Lung (tissue), 17 donors: ENCODE measurements at places on chromosomes 7 and 10. TPM values are rescaled to one million over a fixed set of nuclear protein-coding genes. Genes with fewer than 3 reads are reported as not detected.

DNA sequence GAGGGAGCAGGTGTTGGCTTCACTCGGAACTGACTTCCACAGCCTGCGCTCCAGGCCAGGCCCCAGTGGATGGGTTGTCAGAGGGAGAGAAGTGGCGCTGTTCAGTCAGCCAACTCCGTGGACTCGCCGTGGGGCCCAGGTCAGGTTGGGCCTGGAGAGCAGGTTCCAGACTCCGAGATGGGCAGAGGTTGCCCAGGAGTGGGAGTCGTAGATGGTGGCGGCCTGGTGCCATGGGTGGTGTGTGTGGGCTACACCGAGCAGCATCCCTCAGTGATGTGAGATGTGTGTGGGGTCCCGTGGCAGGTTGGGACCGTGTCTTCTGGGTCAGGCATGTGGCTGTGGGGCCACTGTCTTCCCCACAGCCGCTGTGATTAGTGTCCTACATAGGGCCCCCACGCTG is 10.4 kb downstream of the ZNF316 start:
- peaks cover 9% of the 10 kb centered on the region for H3K36me3 ChIP-seq
- H3K4me3 ChIP-seq, result no peak overlapping the region
- no peaks in the 10 kb centered on the region for H3K27me3 ChIP-seq
- no peaks in the 10 kb centered on the region for H3K4me1 ChIP-seq
- no peak for DNase-seq

Gene MRLN
- 0.98 TPM for total RNA-seq

Gene FZD1
- total RNA-seq, result 17.2 TPM

Gene NUDCD3
- total RNA-seq, result 91.0 TPM

- peaks cover 34% of the 10 kb centered on the region for H3K4me1 ChIP-seq
- H3K36me3 ChIP-seq, result no peaks in the 10 kb centered on the region
- H3K27me3 ChIP-seq, result no peaks in the 10 kb centered on the region
- peak; percentile 52 for DNase-seq
- no peak overlapping the region for H3K4me3 ChIP-seq
Observed at GRCh38 chr10:14749070-14749809, 25.5 kb downstream of the FAM107B start.

DNA sequence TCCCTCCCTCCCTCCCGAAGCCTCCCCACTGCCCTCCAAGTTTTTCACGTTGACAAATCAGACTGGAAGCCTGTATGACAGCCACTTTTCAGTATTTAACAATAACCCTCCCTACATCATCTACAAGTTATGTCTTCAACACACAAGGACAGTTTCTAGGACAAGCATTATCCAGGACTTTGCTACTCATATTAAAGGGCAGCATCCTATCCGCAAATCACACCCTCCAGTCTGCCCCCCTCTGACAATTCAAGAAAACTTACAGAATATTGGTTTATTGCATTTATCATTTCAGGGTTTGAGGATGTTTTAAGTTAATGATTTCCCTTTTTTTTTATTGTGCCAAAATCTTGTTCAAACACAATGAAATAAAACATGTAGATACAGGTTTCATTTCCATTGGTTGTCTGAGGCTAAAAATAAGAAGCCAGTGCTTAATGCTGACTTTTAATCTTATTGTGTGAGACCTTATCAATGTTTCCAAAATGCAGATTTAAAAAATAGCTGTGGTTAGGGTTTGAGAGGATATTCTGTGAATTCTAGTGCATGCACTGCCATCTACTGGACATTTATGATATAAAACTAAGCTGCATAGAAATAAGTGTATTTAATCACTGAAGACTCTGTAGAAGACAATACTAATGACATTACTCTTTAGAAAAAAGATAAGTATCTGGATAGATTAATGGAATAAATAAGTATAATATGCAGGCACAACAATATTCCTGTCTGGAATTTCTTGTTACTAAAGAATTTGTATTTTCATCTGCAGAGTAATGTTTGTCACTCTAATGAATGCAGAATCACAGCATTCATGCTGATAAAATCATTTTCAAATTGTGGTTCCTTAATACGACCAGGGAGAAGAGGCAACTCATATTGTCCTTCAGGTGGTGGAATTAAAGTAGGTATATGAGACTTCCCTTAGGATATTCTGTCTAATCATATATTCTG is 64.1 kb downstream of the CAV1 start:
- H3K36me3 ChIP-seq, result no peaks in the 10 kb centered on the region
- H3K27me3 ChIP-seq, result no peaks in the 10 kb centered on the region
- peak overlapping the region; percentile 17 for H3K27ac ChIP-seq
- H3K4me1 ChIP-seq, result peaks cover 5% of the 10 kb centered on the region
- DNase-seq, result peak; percentile 88
